MCF 10A (cell line): ENCODE measurements at places on chromosomes 3 and 15. TPM values are rescaled to one million over a fixed set of nuclear protein-coding genes. Genes with fewer than 3 reads are reported as not detected.

The CDHR4 gene
- 0.44 and 1.1 TPM in 2 replicates for total RNA-seq

The EID1 gene
- 91.3 and 110 TPM in 2 replicates for total RNA-seq

The PRR20G gene
- not detected in 2 replicates for total RNA-seq

The OR5K2 gene
- total RNA-seq: not detected in 2 replicates

The LSMEM2 gene
- total RNA-seq: 0.20 TPM in 1 of 2 replicates, not detected in the other
